Activated T-helper 1 cell treated with anti-CD3 and anti-CD28 coated beads, Interleukin-12 subunit alpha, Interleukin-12 subunit beta, Interleukin-2, Interleukin-4 antibody, amounts not matched to agents 30 ng/mL and 10 ng/mL and 1 ng/mL, durations not matched to agents 14 hours and 24 hours and 36 hours (primary cell): ENCODE measurements at places on chromosomes 16 and 17. TPM values are rescaled to one million over a fixed set of nuclear protein-coding genes. Genes with fewer than 3 reads are reported as not detected.

DNA sequence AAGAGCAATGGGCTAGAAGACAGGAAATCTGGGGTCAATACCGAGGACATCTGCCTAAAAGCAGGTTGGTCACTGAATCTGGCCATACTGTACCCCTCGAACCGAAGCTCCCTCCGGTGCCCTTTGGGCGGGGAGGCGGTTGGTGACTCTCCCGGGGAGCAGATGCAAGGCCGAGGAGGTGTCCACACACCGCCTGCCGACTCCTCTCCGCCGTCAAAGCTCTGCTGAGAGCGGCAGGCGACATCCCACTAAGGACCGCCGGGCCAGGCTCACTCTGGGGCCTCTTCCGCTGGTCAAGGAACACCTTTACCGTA is 458 bp downstream of the ZNF200 start:
- DNase-seq: no peak

The NLRP1 gene
- total RNA-seq: 26.0 and 29.6 TPM in 2 replicates

DNA sequence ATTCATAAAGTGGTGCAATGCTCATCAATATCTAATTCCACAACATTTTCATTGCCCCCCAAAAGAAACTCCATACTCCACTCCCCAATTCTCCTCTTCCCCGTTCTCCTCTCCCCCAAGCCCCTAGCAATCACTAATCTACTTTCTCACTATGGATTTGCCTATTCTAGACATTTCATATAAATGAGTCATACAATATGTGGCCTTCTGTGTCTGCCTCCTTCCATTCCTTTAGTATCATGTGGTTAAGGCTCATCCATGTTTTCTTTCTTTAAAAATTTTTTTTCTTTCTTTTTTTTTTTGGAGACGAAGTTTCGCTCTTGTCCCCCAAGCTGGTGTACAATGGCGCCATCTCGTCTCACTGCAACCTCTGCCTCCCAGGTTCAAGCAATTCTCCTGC is 56.3 kb upstream of the HAS3 start:
- no peak for DNase-seq

DNA sequence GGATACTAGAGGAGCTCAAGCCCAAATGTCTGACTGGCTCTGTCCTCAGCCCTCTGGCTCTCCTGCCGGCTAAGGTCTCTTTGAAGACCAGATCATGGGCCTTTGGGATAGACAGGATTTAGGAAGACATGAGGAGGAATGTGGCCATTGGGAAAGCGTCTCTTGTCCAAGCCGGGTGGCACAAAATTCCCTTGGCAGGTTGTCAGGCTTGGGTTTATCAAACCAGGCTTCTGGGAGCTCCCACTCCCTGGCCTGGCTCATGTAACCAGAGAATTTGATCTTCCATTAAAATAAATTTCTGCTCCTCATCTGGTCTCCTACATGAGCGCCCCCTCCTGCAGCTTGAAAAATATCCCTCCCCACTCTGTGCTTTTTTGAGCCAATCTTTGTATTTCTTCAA is 71.1 kb downstream of the IRX3 start:
- no peak for DNase-seq

- peak; percentile 17 for DNase-seq
Observed at GRCh38 chr16:84194470-84195200, 3.7 kb downstream of the ADAD2 start.

The PNMT gene
- not detected in 2 replicates for total RNA-seq

The GPR142 gene
- total RNA-seq: not detected in 2 replicates

DNA sequence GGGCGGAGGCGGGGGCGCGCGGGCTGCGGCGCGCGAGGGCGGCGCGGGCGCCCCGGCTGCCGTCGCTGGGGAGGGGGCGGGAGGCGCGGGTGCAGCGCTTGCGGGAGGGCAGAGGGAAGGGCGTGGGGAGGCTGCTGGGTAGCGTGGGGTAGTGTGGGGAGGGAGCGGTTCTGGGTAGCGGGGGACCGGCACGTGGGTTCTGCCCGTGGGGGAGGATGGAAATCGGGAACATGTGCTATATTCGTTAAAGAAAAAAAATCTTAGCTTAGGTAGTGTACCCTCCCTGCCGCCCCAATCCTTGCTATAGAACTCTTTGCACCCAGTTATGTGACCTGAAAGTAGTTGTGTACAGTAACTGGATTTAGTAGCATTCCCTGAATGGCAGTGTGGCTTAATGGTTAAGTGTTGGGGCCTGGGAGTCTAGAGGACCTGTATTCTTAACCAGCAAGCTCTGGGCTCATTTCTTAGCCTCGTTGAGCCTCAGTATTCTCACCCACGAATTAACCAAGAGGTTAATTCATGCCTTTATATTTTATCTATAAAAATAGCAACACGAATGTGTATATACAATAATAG is 646 bp downstream of the RABEP1 start:
- no peak for DNase-seq

GRCh38 chr16:60091071-60091470 is 1357.0 kb upstream of the GOT2 start:
- DNase-seq: no peak

The CFAP119 gene
- total RNA-seq: 4.4 and 5.6 TPM in 2 replicates

DNA sequence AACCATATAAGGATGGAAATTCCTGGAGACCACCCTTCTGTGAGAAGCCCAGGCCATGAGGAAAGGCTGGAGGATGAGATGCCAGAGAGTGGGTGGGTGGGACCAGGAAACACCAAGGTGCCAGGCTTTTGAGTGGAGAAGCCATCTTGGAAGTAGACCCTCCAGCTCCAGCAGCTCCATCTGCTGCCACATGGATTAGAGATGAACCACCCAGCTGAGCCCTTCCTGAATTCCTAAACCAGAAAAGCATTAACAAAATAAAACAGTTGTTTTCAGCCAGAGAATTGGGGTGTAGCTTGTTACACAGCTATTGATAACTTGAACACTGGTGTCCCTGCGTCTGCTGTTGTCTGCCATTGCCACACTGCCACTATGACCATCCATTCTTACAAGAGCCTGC is 6.3 kb upstream of the TMEM114 start:
- DNase-seq: no peak

DNA sequence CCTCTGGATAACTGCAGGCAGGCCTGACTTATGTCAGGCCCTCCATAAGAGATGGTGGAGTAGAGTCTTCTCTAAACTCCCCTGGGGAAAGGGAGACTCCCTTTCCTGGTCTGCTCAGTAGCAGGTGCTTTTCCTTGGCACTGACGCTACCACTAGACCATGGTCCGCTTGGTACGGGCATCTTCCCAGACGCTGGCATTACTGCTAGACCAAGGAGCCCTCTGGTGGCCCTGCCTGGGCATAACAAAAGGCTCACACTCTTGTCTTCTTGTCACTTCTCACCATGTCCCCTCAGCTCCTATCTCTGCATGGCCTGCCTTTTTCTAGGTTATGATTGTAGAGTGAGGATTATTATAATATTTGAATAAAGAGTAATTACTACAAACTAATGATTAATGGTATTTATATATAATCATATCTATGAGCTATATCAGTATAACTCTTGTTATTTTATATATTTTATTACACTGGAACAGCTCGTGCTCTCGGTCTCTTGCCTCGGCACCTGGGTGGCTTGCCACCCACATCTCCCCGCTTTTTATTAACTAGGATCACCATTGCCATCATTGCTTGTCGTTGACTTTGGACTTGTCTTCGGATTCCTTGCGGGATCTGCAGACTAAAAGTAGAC is 59.8 kb upstream of the ARL4D start:
- DNase-seq: peak; percentile 44

GRCh38 chr16:87127061-87127765 is 190.0 kb downstream of the C16orf95 start:
- DNase-seq: no peak

GRCh38 chr16:22355487-22355908 is 18.9 kb downstream of the CDR2 start:
- no peak for DNase-seq

- DNase-seq: no peak
Observed at GRCh38 chr16:4882633-4883285, 35.5 kb downstream of the UBN1 start.

The FBXO39 gene
- 0.29 TPM in 1 of 2 replicates, not detected in the other for total RNA-seq

The MXRA7 gene
- 3.8 and 5.1 TPM in 2 replicates for total RNA-seq

The TERB1 gene
- 0.29 TPM in 1 of 2 replicates, not detected in the other for total RNA-seq
